Natural killer cell treated with Interleukin-12 subunit alpha and Interleukin-12 subunit beta and Interleukin-15 and Interleukin-18, amount 100 ng/mL, for 72 hours (primary cell): ENCODE measurements at places on chromosomes 12 and 14. TPM values are rescaled to one million over a fixed set of nuclear protein-coding genes. Genes with fewer than 3 reads are reported as not detected.

The CLEC4E gene
- not detected for total RNA-seq

- H3K4me3 ChIP-seq: no peak overlapping the region
- no peak for DNase-seq
- H3K4me1 ChIP-seq: no peaks in the 10 kb centered on the region
- H3K36me3 ChIP-seq: peaks cover 5% of the 10 kb centered on the region
- H3K27me3 ChIP-seq: no peaks in the 10 kb centered on the region
These were observed 334.7 kb upstream of the KITLG start for GRCh38 chr12:88914967-88915366.

DNA sequence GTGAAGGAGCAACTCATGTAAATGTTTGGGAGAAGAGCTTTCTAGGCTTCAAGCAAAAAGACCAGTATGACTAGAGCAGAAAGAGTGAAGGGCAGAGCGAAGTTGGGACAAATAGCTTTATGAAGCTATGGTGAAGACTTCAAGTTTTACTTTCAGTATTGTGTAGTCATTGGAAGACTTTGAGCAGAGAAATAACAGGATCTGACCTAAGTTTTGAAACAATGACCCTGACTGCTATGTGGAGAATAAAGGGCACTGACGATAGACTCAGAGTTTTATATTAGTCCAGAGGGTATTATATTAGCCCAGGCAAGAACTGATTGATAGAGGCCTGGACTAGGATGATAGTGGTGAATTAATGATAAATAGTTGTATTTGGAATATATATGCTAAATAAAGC, 187.3 kb downstream of the KTN1 start:
- no peak overlapping the region for H3K4me3 ChIP-seq
- peaks cover 5% of the 10 kb centered on the region for H3K27me3 ChIP-seq
- H3K4me1 ChIP-seq: peaks cover 4% of the 10 kb centered on the region
- H3K36me3 ChIP-seq: peaks cover 4% of the 10 kb centered on the region
- DNase-seq: no peak

DNA sequence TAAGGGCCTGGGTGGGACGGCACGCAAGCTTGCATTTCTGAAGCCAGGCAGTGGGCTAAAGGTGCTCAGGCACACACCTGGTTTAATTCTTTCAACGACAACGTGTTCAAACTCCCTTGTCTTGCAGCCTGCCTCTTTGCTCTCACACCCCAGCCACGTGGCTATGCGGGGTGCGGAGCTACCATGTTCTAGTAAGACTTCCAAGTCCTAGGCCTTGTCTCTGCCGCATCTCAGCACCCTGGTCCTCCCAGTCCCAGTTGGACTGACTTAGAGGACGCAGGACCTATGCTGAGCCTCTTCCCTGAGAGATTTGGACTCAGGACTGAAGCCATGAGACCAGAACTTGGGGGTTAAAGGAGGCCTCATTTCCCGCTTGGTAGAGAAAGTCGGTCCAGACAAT, 62.2 kb downstream of the CLMN start:
- no peaks in the 10 kb centered on the region for H3K36me3 ChIP-seq
- peaks cover 7% of the 10 kb centered on the region for H3K27me3 ChIP-seq
- peaks cover 13% of the 10 kb centered on the region for H3K4me1 ChIP-seq
- no peak overlapping the region for H3K4me3 ChIP-seq

The KLRF1 gene
- total RNA-seq: 1.7 TPM

- no peaks in the 10 kb centered on the region for H3K27me3 ChIP-seq
- no peak for DNase-seq
- H3K36me3 ChIP-seq: peaks cover 13% of the 10 kb centered on the region
- no peak overlapping the region for H3K27ac ChIP-seq
- peaks cover 13% of the 10 kb centered on the region for H3K4me1 ChIP-seq
These were observed 100.8 kb downstream of the PPHLN1 start for GRCh38 chr12:42426746-42427145.

DNA sequence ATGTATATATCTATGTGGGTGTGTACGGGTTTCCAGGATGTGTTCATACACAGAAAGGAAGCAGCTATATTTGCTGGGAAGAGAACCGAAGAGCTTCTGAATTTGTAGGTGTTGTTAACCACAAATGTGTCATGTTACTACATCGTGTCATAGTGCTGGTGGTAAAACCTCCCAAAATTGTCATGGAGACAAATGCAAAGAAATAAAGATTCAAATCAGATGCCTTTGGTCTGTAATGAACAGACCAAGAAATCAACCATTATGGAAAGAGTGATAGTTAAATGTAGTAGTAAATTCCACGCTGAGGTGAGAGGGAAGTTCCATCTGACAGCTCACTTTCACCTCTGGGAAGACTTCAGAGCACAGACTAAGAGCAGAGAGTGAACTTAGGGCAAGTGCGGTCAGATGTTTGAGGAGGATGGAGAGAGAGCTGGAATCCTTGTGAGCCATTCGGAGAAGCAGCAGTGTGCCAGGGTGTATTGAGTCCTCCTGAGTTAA, 487.5 kb downstream of the TMEM121 start:
- H3K4me3 ChIP-seq: peak overlapping the region; percentile 85
- H3K27ac ChIP-seq: peak overlapping the region; percentile 92
- DNase-seq: no peak
- no peaks in the 10 kb centered on the region for H3K27me3 ChIP-seq

GRCh38 chr14:105529569-105530284, 3.3 kb downstream of the TMEM121 start:
- no peak for DNase-seq
- H3K36me3 ChIP-seq: no peaks in the 10 kb centered on the region
- H3K27ac ChIP-seq: no peak overlapping the region
- peaks cover 9% of the 10 kb centered on the region for H3K4me1 ChIP-seq

The MUCL1 gene
- 5.9 TPM for total RNA-seq

The NTF3 gene
- not detected for total RNA-seq

The ARHGEF25 gene
- total RNA-seq: 0.52 TPM

The NEUROD4 gene
- total RNA-seq: not detected

The PPM1H gene
- total RNA-seq: 0.38 TPM

GRCh38 chr12:46825591-46826414, at the start of gene SLC38A4:
TSS of gene SLC38A4 (minus strand) at chr12:46825997. CDS start at chr12:46793071, 32,926 bp downstream.
- H3K36me3 ChIP-seq: no peaks in the 10 kb centered on the region
- no peak within 1 kb of the TSS for H3K27ac ChIP-seq
- DNase-seq: no peak
- H3K27me3 ChIP-seq: peaks cover 74% of the 10 kb centered on the region
- H3K4me1 ChIP-seq: no peaks in the 10 kb centered on the region

The CPNE6 gene
- not detected for total RNA-seq

DNA sequence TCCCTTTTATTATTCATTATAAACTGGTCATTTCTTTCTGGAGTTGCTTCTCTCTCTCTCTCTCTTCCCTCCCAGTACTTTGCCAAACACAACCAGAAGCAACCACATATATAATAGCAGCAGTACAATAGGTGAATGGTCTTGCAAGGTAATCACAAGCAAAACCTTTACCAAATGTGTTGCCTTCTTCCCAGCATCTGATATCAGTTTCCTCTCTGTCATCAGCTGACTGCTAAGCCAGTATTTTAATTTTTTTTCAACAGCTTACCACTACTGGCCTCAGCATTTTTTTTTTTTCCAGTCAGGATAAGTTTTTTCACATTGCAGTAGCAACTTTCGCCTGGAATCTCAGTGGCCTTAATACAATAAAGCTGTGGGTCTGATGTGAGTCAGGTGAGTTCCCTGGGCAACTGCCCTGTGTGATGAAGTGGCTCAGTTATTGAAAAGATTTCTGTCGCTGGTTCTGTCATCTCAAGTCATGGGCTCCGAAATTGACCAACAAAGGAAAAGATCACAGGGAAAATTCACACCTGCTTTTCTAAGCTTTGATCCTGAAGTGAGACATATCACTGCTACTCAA, 282.5 kb upstream of the AMIGO2 start:
- no peaks in the 10 kb centered on the region for H3K27me3 ChIP-seq
- H3K4me3 ChIP-seq: peak overlapping the region; percentile 81
- peaks cover 40% of the 10 kb centered on the region for H3K4me1 ChIP-seq

GRCh38 chr14:24518851-24519250, 10.8 kb upstream of the CMA1 start:
- peaks cover 11% of the 10 kb centered on the region for H3K27me3 ChIP-seq
- H3K27ac ChIP-seq: no peak overlapping the region
- H3K4me1 ChIP-seq: peaks cover 4% of the 10 kb centered on the region
- no peak overlapping the region for H3K4me3 ChIP-seq
- DNase-seq: no peak

The TESPA1 gene
- total RNA-seq: 45.9 TPM

The OASL gene
- total RNA-seq: 10.1 TPM

DNA sequence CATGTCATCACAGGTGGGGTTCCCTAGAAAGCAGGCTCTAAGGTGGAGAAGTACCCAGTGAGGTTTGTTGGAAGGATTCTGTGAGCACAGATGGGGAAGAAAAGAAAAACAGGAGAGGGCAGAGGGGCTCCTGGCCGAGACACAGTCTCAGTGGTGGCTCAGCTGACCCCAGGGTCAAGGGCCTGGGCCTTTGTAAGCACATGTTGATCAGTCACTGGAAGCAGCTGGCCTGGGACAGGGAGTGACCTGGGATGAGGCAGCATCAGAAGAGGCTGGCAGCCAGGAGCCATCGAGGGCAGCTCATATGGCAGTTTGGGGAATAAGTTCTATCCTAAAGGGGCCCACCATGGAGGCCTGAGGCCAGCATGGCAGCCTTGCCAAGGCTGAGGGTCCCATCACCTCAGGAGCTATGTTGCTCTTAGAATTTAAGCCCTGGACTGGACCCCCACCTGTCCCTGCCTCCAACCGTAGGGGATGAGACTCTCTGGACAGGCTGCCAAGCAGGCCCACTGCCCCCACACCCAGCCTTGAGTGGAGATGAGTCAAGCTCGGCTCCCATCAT, 6.3 kb upstream of the TMEM179 start:
- peaks cover 46% of the 10 kb centered on the region for H3K27me3 ChIP-seq
- no peak overlapping the region for H3K27ac ChIP-seq
- DNase-seq: no peak
- H3K4me1 ChIP-seq: no peaks in the 10 kb centered on the region

The KLHL28 gene
- total RNA-seq: 13.8 TPM

DNA sequence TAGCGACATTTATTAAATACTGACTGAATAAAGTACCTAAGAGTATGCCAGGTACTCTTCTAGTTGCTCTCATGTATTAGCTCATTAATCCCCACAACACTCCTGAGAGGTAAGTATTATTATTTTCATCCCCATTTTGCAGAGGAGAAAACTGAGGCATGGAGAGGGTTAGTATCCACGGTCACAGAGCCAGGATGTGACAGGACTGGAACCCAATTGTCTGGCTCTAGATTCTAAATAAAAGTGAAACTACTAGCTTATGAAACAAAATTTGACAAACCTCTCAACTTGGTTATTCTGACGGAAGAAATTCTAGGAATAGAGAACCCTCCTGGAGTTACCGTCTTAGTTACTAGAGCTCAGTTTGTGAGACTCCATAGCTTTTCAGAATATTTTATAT, 112.2 kb downstream of the CHST11 start:
- DNase-seq: no peak
- H3K27me3 ChIP-seq: no peaks in the 10 kb centered on the region
- H3K27ac ChIP-seq: peak overlapping the region; percentile 94
- peaks cover 27% of the 10 kb centered on the region for H3K36me3 ChIP-seq
- H3K4me3 ChIP-seq: peak overlapping the region; percentile 95

GRCh38 chr12:2451025-2451424, 343.7 kb upstream of the FKBP4 start:
- H3K27ac ChIP-seq: no peak overlapping the region
- H3K36me3 ChIP-seq: no peaks in the 10 kb centered on the region
- no peak overlapping the region for H3K4me3 ChIP-seq
- H3K4me1 ChIP-seq: no peaks in the 10 kb centered on the region
- peaks cover 10% of the 10 kb centered on the region for H3K27me3 ChIP-seq

GRCh38 chr14:34710006-34710405, 4.4 kb downstream of the CFL2 start:
- peaks cover 10% of the 10 kb centered on the region for H3K4me1 ChIP-seq
- peaks cover 6% of the 10 kb centered on the region for H3K36me3 ChIP-seq

The TPH2 gene
- not detected for total RNA-seq

- no peak for DNase-seq
- no peak overlapping the region for H3K27ac ChIP-seq
- peak overlapping the region; percentile 69 for H3K4me3 ChIP-seq
These were observed 65.0 kb downstream of the FBXL14 start for GRCh38 chr12:1529228-1529861.

GRCh38 chr14:96194657-96195431, 9.8 kb upstream of the BDKRB2 start:
- DNase-seq: no peak
- H3K27me3 ChIP-seq: peaks cover 5% of the 10 kb centered on the region
- no peaks in the 10 kb centered on the region for H3K36me3 ChIP-seq
- H3K4me3 ChIP-seq: no peak overlapping the region

DNA sequence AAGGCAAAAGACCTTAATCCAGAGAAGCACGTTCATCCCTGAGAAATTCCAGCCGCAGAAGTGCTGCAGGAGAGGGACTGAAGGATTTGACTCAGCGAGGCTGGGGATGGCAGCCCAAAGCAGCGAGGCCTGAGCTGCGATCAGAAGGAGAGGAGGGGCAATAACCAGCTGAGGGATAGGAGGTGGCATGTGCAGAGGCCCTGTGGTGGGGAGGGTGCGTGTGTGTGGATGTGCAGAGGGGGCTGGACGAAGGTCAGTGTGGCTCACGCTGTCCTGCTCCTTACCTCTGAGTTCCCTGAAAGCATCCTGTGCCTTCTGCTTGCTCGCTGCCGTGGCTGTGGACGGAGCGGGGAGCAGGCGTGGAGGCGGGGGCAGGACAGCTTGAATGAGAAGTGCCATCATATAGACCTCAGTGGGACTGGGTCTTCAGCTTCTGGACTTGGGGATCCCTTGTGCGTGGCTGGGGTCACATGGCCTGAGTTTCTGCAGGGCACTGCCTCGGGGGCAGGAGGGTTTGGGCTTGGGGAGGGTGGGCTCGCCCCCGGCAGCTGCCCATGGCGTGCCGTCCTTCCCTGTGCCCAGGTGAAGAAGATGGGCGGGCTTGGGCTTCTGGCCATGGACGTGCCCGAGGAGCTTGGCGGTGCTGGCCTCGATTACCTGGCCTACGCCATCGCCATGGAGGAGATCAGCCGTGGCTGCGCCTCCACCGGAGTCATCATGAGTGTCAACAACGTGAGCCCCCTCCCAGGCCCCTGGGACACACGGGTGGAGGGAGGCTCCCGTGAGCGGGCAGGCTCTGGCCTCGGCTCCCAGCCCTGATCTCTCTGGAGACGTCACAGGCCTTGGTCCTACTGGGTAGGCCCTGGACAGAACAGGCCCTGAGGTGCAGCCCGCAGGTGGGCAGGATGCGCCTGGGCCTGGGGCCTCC, 11.0 kb downstream of the ACADS start:
- no peaks in the 10 kb centered on the region for H3K27me3 ChIP-seq
- no peaks in the 10 kb centered on the region for H3K4me1 ChIP-seq
- no peak overlapping the region for H3K27ac ChIP-seq
- no peaks in the 10 kb centered on the region for H3K36me3 ChIP-seq

GRCh38 chr12:131055596-131056233, 102.0 kb downstream of the ADGRD1 start:
- H3K27me3 ChIP-seq: peaks cover 5% of the 10 kb centered on the region
- H3K36me3 ChIP-seq: no peaks in the 10 kb centered on the region
- no peak overlapping the region for H3K4me3 ChIP-seq
- no peak for DNase-seq

- H3K36me3 ChIP-seq: peaks cover 6% of the 10 kb centered on the region
- no peak overlapping the region for H3K4me3 ChIP-seq
- no peak for DNase-seq
These were observed 871.4 kb downstream of the C12orf50 start for GRCh38 chr12:87157791-87158190.

The CCDC60 gene
- total RNA-seq: not detected
